Right renal cortex interstitium (tissue), 3 donors: ENCODE measurements at places on chromosomes 16 and 17. TPM values are rescaled to one million over a fixed set of nuclear protein-coding genes. Genes with fewer than 3 reads are reported as not detected.

The DNAH17 gene
- 1.5 TPM for polyA plus RNA-seq

The SYNGR3 gene
- 1.9 TPM for polyA plus RNA-seq

The TBC1D3H gene
- polyA plus RNA-seq: not detected

The HS3ST3A1 gene
- polyA plus RNA-seq: 2.7 TPM

The LYRM9 gene
- polyA plus RNA-seq: 21.6 TPM

The ACSM5 gene
- 5.0 TPM for polyA plus RNA-seq

The CTF1 gene
- polyA plus RNA-seq: 6.7 TPM

The HIGD1B gene
- 2.0 TPM for polyA plus RNA-seq

The PRKCB gene
- 4.3 TPM for polyA plus RNA-seq

The QPRT gene
- polyA plus RNA-seq: 144 TPM

The AXIN2 gene
- 20.3 TPM for polyA plus RNA-seq

The NKD1 gene
- 11.2 TPM for polyA plus RNA-seq

The CCL2 gene
- 19.9 TPM for polyA plus RNA-seq

The PHOSPHO1 gene
- polyA plus RNA-seq: 1.7 TPM

The TEX14 gene
- polyA plus RNA-seq: 0.68 TPM

The C16orf89 gene
- polyA plus RNA-seq: 6.1 TPM

The NUDT16L1 gene
- 42.0 TPM for polyA plus RNA-seq

The DOK4 gene
- polyA plus RNA-seq: 32.3 TPM

The BEAN1 gene
- 1.2 TPM for polyA plus RNA-seq

The SCARF1 gene
- polyA plus RNA-seq: 5.3 TPM

The RASL10B gene
- 12.9 TPM for polyA plus RNA-seq

The EVI2A gene
- 1.9 TPM for polyA plus RNA-seq

The TMEM238L gene
- polyA plus RNA-seq: 0.97 TPM

The PRR15L gene
- polyA plus RNA-seq: 25.9 TPM
